ENCODE measurements at places on chromosomes 5 and 9.

DNA sequence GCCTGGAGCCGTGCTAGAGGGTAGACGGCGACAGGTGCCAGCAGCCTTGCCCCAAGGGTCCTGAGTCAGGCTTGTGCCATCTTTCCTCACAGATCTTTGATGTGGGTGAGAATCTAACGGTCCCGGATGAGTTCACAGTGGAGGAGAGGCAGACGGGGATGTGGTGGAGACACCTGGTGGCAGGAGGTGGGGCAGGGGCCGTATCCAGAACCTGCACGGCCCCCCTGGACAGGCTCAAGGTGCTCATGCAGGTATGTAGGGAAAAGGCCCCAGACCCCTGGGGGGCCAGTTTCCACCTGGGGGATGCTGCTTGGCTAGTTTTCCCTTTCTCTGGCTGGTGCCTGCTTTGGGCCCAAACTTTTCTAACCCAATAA is 24.0 kb downstream of the PTGES2 start:
- DNase-seq, result no peak
- peaks cover 37% of the 10 kb centered on the region for H3K4me1 ChIP-seq
- H3K27me3 ChIP-seq, result no peaks in the 10 kb centered on the region
- no peak overlapping the region for H3K4me3 ChIP-seq
- H3K36me3 ChIP-seq, result peaks cover 68% of the 10 kb centered on the region
- H3K27ac ChIP-seq, result no peak overlapping the region

GRCh38 chr9:114344692-114345091 is 15.0 kb downstream of the ORM2 start:
- H3K4me3 ChIP-seq, result no peak overlapping the region
- H3K36me3 ChIP-seq, result peaks cover 95% of the 10 kb centered on the region
- no peaks in the 10 kb centered on the region for H3K27me3 ChIP-seq
- no peak overlapping the region for H3K27ac ChIP-seq

DNA sequence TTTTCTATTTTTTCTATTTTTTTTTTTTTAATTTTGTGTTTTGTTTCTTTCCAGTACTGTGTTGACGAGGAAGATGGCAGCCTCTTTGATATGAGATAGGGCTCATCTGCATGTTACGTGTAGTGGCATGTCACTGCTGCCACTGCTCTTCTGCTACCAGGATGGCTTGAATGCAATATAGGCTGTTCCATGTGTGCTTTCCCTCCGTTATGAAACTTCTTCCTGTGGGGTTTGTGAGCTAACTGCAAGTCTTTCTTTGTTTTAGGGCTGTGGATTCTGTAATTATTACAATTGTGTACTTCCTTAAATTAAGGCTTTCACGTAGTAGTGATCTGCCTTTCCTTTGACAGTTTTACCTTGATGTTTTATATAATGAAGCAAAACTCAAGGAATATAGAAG is 184.6 kb downstream of the KDM4C start:
- no peak overlapping the region for H3K27ac ChIP-seq
- no peak for DNase-seq
- H3K4me1 ChIP-seq, result peaks cover 9% of the 10 kb centered on the region
- no peaks in the 10 kb centered on the region for H3K36me3 ChIP-seq
- H3K4me3 ChIP-seq, result no peak overlapping the region
- H3K27me3 ChIP-seq, result no peaks in the 10 kb centered on the region

GRCh38 chr9:18824095-18824666 is 208.8 kb downstream of the SAXO1 start:
- no peaks in the 10 kb centered on the region for H3K27me3 ChIP-seq
- no peak for DNase-seq
- no peaks in the 10 kb centered on the region for H3K4me1 ChIP-seq
- no peak overlapping the region for H3K4me3 ChIP-seq

DNA sequence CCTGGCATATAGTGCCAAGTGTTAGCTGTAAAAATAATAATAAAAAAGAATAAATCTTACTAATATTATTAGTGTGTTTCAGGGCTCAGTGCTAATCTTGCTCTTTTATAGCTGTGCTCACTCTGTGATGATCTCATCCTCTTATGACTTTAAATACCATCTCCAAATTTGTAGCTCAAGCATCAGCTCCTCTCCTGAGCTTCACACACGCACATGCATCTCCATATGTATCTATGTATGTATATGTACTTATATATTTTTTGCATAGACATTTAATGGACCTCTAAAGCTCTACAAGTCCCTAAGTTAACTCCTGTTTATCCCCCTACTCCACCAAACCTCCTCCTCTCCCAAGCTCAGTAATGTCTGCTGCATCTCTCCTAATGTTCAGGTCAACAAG is 170.8 kb upstream of the NR3C1 start:
- no peak for DNase-seq
- H3K4me1 ChIP-seq, result no peaks in the 10 kb centered on the region
- H3K27me3 ChIP-seq, result no peaks in the 10 kb centered on the region
- no peak overlapping the region for H3K4me3 ChIP-seq

DNA sequence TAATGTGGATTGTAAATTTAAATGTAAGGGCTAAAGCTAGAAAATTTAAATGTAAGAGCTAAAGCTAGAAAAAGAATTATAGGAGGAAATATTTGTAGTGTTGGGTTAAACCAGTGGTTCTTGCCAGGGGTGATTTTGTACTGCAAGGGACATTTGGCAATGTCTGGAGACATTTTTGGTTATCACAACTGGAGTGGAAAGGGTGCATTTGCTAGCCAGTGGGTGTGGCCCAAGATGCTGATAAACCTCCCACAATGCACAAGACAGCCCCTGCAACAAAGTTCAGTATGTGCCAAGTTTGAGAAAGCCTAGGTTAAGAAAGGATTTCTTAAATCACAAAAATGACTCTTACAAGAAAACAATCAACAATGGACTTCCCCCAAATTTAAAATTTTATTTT is 31.6 kb upstream of the ELL2 start:
- H3K27me3 ChIP-seq, result no peaks in the 10 kb centered on the region
- H3K27ac ChIP-seq, result no peak overlapping the region
- no peak overlapping the region for H3K4me3 ChIP-seq
- H3K36me3 ChIP-seq, result no peaks in the 10 kb centered on the region

- no peak for DNase-seq
- no peaks in the 10 kb centered on the region for H3K27me3 ChIP-seq
- H3K27ac ChIP-seq, result no peak overlapping the region
- H3K36me3 ChIP-seq, result no peaks in the 10 kb centered on the region
These were observed 554.6 kb upstream of the CDH6 start for GRCh38 chr5:30638899-30639298.

GRCh38 chr9:97046228-97046627 is 7.3 kb upstream of the CTSV start:
- peaks cover 5% of the 10 kb centered on the region for H3K27me3 ChIP-seq
- peak overlapping the region; percentile 39 for H3K27ac ChIP-seq
- H3K4me3 ChIP-seq, result no peak overlapping the region
- H3K4me1 ChIP-seq, result peaks cover 24% of the 10 kb centered on the region
- H3K36me3 ChIP-seq, result no peaks in the 10 kb centered on the region

- H3K4me3 ChIP-seq, result no peak overlapping the region
- H3K27ac ChIP-seq, result no peak overlapping the region
- no peaks in the 10 kb centered on the region for H3K36me3 ChIP-seq
- H3K27me3 ChIP-seq, result no peaks in the 10 kb centered on the region
- peaks cover 5% of the 10 kb centered on the region for H3K4me1 ChIP-seq
- DNase-seq, result no peak
These were observed 86.9 kb upstream of the ALDH1B1 start for GRCh38 chr9:38305582-38305981.

DNA sequence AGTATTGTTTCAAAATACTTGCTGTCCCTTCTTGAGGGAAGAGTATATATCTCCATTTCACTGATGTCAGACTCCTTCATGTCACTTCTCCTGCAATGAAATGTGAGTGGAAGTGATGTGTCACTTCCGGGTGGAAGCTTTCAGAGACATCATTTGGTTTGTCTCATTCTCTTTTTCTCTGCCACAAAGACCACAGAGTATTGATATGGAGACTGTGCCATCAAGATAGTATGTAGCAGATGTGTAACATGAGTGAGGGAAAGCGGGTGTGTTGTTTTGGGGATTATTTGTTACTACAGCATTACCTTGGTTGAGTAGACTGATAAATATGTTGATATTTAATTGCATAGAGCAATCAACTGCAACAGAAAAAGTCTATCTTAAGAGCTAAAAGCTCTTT is 169.8 kb downstream of the FBXL7 start:
- H3K36me3 ChIP-seq, result no peaks in the 10 kb centered on the region
- no peak for DNase-seq
- H3K4me3 ChIP-seq, result no peak overlapping the region
- H3K4me1 ChIP-seq, result peaks cover 4% of the 10 kb centered on the region
- H3K27ac ChIP-seq, result no peak overlapping the region
- H3K27me3 ChIP-seq, result no peaks in the 10 kb centered on the region

- no peaks in the 10 kb centered on the region for H3K4me1 ChIP-seq
- no peaks in the 10 kb centered on the region for H3K27me3 ChIP-seq
- no peak for DNase-seq
- H3K4me3 ChIP-seq, result no peak overlapping the region
- H3K27ac ChIP-seq, result no peak overlapping the region
These were observed 44.7 kb upstream of the DMAC1 start for GRCh38 chr9:7844242-7844641.

GRCh38 chr5:39169081-39169480 is 50.3 kb downstream of the FYB1 start:
- no peaks in the 10 kb centered on the region for H3K36me3 ChIP-seq
- no peak for DNase-seq
- H3K27ac ChIP-seq, result no peak overlapping the region

GRCh38 chr5:83583859-83584258 is 112.3 kb downstream of the VCAN start:
- H3K36me3 ChIP-seq, result no peaks in the 10 kb centered on the region
- H3K27ac ChIP-seq, result no peak overlapping the region
- no peaks in the 10 kb centered on the region for H3K4me1 ChIP-seq
- H3K27me3 ChIP-seq, result no peaks in the 10 kb centered on the region
- no peak overlapping the region for H3K4me3 ChIP-seq
- no peak for DNase-seq

DNA sequence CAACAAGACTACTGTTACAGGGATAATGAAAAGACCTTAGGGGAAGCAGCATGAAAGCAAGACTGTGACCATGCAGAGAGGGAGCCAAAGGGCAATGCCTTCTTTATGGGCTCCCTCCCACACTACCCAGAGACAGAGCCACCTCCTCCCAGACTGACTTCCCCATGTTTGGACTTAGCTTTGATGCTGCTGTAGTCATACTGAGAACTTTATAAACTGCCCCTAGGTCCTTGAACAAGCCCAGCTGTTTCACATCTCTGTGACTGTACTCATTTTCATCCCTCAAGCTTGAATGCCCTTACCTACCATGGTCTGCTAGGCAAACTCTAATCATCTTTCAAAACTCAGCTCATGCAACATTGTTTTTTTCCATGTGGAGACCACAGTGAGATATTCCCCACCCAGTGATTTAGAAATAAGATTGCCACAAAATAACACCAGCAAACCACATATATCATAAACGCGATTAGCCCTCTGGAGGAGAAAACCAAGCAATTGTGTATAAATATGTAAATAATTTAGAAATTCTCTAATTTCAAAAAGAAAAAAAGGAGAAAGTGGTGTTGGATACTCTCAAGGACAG is 23.4 kb upstream of the FAM169A start:
- H3K36me3 ChIP-seq, result no peaks in the 10 kb centered on the region
- H3K4me3 ChIP-seq, result no peak overlapping the region
- no peaks in the 10 kb centered on the region for H3K4me1 ChIP-seq
- H3K27me3 ChIP-seq, result no peaks in the 10 kb centered on the region

DNA sequence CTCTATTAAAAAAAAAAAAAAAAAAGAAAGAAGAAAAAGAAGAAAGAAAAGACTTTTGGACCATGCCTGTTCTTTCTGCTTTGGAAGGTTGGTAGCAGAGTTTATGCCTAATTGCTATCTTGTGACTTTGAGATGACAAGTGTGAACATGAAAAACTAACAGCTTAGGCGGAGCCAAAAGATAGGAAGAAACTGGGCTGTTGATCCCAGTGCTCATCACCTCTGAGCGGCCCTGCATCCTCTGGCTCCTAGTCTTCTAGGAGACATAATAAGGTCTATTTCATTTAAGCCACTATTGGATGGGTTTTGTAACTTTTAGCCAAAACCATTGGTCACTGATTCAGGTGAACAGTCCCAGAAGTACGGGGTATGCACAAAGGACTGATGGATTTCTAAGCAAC is 34.4 kb upstream of the ATP6V1G1 start:
- H3K27ac ChIP-seq, result no peak overlapping the region
- no peaks in the 10 kb centered on the region for H3K27me3 ChIP-seq
- peaks cover 6% of the 10 kb centered on the region for H3K4me1 ChIP-seq
- H3K36me3 ChIP-seq, result no peaks in the 10 kb centered on the region

DNA sequence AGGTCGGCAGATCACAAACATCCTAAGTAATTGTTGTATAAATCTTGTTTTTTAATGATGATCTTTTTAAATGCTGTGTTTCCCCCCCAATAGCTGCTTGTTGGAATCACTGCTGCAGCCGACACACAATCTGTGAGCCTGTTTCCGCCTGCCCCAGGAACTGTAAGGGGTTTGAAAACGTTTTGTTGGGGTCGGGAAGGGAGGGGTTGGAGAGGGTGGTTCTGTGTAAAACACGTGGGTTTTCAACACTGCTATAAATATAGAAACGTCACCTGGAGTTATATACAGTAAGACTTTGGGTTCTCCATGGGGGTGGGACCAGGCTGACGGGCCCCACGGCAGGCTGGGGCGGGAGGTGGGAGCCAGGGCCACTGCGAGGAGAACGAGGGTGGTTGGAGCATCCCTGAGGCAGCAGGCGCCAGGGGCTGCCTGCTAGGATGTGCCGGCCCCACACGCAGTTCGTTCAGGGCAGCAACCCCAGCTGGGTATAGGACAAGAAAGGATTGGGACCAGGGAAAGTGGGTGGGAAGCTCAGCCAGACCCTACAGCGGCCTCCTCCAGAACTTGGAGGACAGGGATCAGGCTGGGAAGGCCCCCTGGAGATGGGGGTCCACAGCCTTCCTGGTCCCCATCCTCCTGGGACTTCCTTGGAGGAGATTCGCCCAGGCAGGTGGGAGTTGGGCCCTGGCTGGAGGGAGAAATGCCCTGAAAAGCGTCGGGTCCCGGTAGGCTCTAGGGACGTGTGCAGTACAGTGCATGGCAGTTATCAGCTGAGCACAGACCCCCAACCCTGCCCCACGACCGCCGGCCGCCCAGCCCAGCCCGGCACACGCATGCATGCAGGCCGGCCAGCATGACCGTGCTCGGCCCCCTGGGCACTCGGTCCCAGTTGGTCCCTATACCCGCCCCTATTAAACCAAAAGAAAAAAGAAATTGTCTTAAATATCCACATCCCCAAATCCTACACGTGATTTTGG is 9.7 kb downstream of the RNF44 start:
- H3K27me3 ChIP-seq, result no peaks in the 10 kb centered on the region
- peaks cover 52% of the 10 kb centered on the region for H3K36me3 ChIP-seq
- H3K4me3 ChIP-seq, result no peak overlapping the region
- H3K4me1 ChIP-seq, result peaks cover 34% of the 10 kb centered on the region
- no peak overlapping the region for H3K27ac ChIP-seq
- DNase-seq, result no peak

DNA sequence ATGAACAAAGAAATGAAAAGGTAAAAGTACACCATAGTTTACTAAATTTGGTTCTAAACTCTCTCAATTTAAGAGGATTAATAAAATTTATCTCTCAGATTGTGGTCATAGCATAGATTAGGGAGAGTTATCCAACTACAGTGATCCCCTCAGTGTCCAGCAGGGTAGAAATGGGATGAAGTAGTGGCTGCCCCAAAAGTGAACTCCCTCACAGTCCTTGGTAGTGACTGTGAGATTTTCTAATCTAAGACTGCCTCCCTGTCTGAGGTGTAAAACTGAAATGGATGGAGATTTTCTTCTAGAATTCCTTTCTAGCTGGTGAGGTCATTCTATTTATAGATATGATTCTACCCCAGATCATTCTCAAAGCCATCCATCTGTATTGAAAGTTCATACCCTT is 455.5 kb downstream of the ACTL7B start:
- no peak for DNase-seq
- no peak overlapping the region for H3K27ac ChIP-seq
- no peaks in the 10 kb centered on the region for H3K4me1 ChIP-seq
- no peaks in the 10 kb centered on the region for H3K36me3 ChIP-seq
- no peaks in the 10 kb centered on the region for H3K27me3 ChIP-seq

- H3K27ac ChIP-seq, result no peak overlapping the region
- no peaks in the 10 kb centered on the region for H3K4me1 ChIP-seq
- H3K4me3 ChIP-seq, result no peak overlapping the region
- no peaks in the 10 kb centered on the region for H3K27me3 ChIP-seq
These were observed 121.1 kb upstream of the GNA14 start for GRCh38 chr9:77769246-77769645.

Data from suprapubic skin (tissue), 4 donors.